Panc1 (cell line): ENCODE measurements at places on chromosomes 2 and 18. TPM values are rescaled to one million over a fixed set of nuclear protein-coding genes. Genes with fewer than 3 reads are reported as not detected.

DNA sequence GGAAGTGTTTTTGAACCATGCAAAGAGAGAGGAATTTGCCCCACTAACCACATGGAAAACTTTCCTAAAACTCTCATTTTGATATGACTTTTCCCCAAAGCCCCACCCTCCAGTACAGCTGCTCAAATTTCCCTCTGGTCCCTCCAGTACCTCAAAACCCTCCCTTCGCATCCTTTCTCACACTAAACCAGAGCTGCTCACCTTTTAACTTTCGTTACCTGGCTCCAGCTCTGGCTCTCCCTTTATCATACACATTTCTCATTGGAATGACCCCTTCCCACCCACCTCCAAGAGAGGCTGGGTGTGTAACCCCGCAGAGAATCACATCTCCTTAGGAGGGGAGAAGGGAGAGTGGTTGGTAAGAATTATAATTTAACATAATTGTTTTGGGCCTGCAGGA is 86.8 kb upstream of the NDUFV2 start:
- no peak for DNase-seq

DNA sequence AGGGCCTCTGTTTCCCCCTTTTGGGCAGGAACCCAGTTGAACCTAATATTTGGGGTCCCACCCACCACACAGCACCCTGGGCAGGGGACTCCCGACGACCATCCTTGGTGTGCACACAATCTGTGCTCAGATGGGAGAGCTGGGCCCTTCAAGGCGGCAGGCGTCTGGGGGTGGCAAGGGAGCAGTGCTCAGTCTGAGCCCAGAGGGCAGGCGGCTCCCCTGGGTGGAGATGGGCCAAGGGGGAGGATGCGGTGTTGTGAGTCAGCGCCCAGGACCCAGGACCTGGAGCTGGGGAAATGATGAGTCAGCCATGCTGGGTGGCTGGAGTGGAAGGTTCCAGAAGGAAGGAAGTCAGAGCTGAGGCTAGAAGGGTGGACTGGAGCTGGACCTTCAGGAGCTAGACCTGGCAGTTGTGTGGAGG is 3.8 kb downstream of the PROM2 start:
- DNase-seq, result no peak

GRCh38 chr2:127572841-127573240 is 37.4 kb downstream of the MYO7B start:
- DNase-seq, result no peak

DNA sequence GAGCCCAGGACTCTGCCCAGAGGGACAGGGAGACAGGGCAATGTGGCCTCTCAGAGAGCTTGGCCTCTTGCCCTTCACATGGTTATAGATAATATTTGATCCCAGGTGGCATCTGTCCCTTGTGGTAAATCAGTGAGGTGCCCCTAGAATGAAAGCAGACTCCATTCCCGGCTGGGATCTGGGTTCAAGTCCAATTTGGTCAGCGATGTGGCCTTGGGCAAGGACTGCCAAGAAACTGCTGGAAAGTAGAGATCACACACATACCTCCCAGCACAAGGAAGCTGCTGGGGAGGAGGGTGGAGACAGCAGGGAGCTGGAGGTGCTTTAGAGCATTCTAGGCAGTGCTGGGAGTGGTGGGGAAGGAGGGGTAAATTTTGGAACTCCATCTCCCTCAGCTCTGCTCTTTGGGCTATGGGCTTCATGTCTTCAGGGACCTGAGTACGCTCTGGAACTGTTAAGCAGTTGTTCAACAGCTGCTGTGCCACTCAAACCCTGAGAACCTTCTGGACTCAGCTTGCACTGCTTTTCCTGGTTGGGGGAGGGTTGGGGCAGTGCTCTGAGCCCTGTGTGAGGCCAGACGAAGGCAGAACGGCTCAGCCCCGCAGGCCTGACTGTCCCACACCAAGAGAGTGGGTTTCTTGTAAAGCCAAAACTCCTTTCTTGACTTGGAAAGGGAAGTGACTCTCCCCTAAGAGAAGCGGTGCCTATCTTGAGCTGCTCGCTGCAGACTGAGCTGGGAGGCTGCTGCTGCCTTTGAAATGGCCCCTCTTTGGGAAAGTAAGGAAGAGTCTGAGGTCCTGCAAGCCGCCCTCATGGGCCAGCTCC is 23.0 kb downstream of the INPP5D start:
- no peak for DNase-seq

- DNase-seq, result no peak
Observed at GRCh38 chr18:66558773-66559172, 45.1 kb downstream of the CDH19 start.

DNA sequence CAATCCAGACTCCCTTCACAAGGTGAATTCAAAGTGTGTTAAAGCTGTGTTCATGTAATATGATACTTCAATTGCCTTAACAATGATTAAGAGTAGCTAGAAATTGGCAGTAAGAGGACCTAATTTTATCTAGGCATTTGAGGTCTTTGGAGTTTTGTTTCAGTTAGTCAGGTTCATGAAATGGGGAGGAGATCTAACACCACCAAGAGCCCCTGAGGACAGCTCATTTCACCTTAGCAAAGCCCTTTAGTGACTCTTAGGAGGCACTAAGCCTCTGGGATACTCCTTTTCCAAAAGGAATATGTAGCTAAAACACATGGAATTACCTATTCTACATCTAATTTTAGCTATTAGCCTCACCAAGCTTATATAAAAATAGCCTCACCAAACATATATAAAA is 716.5 kb upstream of the RAB6C start:
- DNase-seq, result no peak

DNA sequence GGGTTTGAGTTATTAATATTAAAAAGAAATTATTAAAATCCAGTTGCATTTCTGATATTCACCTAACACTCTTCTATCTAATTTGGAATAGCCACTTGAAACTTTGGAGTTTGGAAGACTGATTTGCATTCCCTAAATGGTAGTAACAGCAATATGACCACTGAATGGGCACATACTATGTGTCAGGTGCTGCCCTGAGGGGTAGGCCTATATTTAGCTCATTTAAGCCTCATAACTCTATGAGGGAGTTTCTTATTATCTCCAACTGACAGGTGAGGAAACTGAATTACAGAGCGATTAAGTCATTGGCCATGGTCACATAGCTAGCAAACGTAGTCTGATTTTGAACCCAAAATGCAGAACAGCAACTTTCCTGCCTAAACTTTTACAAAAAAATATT is 77.3 kb downstream of the VWA3B start:
- DNase-seq, result no peak

DNA sequence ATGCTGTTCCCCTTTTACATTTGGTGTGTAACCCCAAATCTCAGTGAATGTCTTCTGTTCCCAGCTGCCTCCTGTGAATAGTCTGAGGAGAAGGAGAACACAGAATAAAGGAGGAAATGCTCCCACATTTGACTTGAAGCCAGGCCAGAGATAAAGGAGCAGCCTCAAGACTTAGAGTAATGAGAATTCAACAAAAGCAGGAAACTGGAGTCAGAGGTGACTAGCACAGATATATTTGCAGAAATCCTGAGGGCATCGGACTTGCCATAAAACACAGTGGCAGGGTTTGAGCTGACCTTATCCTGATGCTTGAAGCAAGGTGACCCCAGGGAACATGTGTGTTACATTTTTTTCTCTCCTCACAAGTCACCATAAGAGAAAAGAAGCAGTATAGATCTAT is 291.4 kb upstream of the RND3 start:
- no peak for DNase-seq

DNA sequence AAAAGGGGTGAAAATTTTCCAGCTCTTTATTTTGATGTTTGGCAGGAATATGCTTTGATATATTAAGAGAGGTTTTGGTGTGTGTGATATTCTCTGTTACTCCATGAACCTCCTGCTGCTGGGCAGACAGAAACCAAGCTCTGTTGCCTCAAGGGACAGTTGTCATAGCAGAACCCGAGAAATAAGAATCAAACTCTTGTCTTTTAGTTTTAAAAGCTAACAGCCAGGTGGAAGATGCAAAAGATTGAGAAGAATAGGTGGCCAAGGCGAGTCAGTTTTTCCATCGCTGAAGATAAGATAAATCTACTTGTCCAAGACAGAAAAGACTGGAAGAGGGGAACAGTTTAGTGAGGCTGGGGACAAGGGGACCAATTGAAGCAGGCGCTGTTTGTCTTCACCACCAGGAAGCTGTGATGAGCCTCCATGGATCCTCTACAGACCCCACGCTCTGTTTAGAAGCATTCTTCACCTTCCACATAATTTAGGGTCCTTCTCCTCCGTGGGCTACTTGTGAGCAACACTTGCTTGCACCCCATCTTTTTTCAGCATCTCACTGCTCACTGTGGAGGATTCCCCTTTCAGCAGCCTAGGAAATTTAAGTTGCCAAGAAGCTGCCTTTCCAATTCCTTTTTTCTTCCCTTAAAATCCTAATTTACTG is 23.9 kb downstream of the PMAIP1 start:
- no peak for DNase-seq

GRCh38 chr2:64165706-64166105 is 21.5 kb upstream of the PELI1 start:
- no peak for DNase-seq

DNA sequence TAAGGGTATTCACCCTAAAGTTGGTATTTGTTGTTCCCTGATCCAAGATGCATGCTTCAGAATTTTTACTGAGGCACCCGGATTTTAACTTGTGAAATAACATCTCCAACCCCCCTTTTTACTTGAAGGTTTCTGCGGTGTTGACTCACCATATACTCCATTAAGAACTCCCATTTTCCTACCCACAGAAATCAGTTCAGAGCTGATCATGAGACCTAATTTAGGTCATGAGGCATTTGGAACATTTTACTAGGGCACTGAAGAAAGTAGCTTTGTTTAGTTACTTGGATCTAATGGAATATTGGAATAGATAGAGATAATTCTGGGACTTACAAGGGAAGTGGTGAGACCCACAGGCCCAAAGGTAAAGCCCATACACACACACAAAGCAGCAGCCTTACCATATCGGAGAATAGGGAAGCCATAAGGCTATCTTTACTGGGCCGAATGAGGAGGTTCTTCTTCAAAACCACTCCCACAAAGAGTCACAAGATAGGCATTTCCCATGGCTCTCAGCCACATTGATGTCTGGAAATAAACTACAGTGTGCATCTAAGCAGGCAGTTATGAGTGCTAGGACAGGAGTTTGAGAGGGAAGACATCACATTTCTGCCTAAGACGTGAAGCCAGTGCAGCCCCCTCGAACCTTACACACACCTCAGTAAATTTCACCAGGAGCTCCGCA is 681.0 kb upstream of the LRRTM4 start:
- DNase-seq, result no peak

- no peak for DNase-seq
Observed at GRCh38 chr2:174630107-174630506, 32.5 kb upstream of the WIPF1 start.

GRCh38 chr2:8344144-8345097 is 337.4 kb upstream of the ID2 start:
- no peak for DNase-seq

DNA sequence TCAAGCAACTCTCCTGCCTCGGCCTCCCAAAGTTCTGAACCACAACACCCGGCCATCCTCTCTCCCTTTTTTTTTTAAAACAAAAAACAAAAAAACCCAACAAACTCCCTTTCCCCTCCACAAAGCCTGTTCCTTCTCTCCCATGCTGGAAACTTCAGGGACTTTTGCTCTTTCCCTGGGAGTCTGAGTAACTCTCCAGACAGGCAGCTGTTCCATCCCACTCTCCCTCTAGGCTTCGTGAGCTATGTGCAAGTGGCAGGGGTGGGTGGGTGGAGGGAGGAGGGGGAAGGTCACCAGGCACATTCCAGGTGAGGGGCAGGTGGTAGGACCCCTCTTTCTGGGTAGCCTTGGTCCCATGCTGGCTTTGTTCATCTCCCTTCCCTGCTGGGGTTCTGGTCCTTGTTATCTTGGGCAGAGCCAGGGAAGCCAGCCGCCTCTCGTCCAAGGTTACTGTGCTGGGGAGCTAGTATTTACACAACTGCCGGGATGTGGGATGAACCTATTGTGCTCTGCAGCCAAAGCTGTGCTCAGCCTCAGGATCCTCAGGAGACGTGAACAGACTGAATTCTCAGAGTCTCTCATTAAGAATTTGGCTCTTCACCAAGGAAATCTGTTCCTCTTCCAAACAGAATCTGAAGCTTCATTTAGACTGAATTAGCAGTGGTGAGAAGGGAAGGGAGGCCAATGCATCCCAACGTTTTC is 106.9 kb downstream of the LIPG start:
- DNase-seq, result no peak

The FAM210A gene
- 21.0 TPM for total RNA-seq

The ATRAID gene
- total RNA-seq, result 111 TPM

The AFF3 gene
- 2.2 TPM for total RNA-seq

The CFAP65 gene
- 0.33 TPM for total RNA-seq
